Fibroblast of villous mesenchyme (primary cell): ENCODE measurements at places on chromosomes 2 and 18. TPM values are rescaled to one million over a fixed set of nuclear protein-coding genes. Genes with fewer than 3 reads are reported as not detected.

DNA sequence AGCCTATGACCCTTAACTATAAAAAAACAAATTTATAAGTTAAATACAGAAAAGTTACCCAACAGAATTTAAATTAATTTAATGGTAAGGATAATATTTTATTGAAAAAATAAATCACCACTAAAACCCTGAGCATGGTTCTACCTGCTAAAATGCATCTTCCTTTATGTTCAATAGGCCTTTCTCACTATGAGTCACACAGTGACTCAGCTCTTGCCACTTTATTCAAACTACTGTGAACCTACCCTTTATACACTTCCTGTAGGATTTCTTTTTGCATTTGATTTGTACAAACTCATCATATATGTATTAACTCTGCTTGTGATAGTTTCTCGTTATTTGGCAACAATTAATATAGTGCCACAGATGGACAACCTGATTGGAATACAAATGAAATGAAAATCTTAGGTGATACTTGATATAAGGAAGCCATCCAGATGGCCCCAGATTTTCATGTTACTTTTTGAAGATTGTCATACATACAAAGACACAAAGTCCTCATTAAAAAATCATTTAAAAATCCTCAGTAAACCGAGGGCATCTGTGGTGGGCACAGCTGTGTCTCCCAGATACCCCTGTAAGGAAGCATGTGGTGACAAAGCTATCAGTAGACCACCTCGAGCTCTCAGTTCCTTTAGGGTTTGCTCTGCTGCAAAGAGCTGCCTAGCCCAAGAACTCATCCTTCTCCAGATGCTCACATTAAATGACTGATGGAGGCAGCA is 55.2 kb upstream of the COBLL1 start:
- peak; percentile 68 for DNase-seq

- no peak for DNase-seq
Observed at GRCh38 chr18:66727991-66728390, 124.1 kb upstream of the CDH19 start.

GRCh38 chr2:23495661-23496114 is 110.7 kb downstream of the KLHL29 start:
- no peak for DNase-seq

DNA sequence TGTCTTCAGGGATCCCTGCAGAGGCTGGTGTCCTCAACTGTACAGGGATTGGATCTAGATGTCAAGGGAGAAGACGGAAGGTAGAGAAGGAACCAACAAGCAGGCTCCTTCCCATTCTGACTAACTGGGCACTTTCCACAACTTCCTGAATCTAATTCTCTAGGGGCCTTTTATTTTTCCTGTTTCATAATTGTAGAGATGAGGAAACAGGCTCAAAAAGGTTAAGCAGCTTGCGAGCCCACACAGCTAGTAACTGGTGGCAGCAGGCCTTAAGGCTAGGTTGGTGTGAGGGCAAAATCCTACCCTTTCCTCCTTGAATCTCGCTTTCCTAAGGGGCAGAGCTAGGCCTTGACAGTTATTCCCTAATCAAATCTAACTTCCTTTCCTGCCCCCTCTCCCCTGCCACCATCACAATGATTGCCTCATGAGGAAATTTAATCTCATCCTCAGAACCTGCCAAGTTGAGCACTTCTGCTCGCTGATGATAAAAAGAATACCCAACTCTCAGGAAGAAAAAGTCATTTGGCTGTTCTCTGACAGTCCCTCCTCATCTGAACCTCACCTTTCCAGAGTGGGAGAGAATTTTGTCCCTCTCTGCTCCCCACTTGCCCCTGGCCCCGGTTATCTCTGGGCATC is 35.7 kb upstream of the POLE4 start:
- peak; percentile 36 for DNase-seq

GRCh38 chr2:205902041-205902899 is 183.7 kb downstream of the INO80D start:
- peak; percentile 23 for DNase-seq

GRCh38 chr2:230895536-230896345 is 29.3 kb downstream of the GPR55 start:
- no peak for DNase-seq

DNA sequence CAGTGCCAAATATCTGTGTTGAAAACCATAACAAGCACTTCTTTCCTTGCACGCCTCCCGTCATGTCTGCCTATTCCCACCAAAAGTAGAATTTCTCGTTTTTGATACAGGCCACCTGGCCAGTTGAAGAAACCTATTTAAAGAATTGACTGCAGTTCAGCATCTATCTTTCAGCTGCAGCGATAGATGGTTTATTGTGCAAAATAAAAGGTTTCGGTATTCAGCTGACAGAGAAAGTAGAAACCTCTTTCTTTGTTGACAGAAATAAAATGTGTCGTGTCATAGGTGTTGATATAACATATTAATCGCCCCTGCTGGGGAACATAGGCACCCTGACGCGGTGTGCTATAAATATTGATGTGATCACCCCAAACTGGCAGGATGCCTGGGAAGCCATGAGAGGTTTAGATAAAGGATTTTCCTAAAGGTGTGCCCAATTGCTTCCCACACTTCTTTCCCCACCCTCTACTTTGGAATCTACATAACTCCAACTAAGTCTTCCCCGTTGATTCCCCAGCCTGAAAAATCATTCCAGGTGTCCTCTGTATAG is 570.4 kb downstream of the CCDC85A start:
- DNase-seq = no peak

DNA sequence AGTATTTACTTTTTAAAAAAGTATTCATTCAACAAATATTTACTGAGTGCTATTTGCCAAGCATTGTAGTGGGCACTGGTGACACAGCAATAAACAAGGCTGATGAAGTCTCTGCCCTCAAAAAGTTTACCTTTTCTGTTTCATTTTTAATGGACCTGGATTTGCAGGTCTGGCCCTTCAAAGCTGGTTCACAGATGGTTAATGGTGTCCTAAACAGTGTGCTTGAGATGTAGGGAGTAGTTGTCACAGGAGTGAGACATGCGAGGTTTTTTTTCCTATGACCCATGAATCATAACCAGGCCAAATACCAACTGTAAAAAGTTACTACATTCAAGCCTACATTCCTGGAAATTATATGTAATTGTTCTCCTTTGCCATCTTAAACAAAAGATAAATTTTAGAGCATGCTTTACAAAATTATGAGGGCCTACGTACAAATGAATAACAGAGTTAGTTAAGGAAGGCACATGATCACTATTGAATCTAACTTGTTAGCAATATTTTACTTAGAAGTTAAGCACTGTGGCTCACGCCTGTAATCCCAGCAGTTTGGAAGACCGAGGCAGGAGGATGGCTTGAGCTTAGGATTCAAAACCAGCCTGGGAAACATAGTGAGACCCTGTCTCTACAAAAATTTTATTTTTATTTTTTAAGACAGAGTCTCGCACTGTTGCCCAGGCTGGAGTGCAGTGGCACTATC is 223.9 kb downstream of the MBD5 start:
- peak; percentile 41 for DNase-seq

- DNase-seq = no peak
Observed at GRCh38 chr18:68298330-68298729, 416.6 kb downstream of the TMX3 start.

GRCh38 chr2:105406221-105406620 is 7.4 kb upstream of the FHL2 start:
- peak; percentile 43 for DNase-seq

GRCh38 chr18:74582642-74583041 is 15.0 kb upstream of the ZNF407 start:
- no peak for DNase-seq

DNA sequence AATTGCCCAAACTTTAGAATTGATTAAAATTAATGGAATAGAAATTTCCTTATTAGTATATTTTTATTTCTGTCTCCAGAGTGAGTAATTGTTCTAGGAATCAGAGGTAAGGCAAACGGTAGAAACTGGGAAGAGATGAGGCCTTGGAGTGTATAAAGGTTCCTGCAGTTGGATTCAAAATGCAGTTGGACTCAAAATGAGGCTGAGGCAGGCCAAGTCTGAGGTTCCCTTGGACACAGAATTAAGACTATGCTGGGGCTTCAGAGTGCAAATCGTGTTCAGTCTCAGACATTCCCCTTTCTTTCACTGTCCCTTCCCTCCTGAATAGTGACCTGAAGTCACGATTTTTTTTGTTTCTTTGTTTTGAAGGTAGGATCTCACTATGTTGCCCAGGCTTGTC is 746.9 kb upstream of the NRXN1 start:
- no peak for DNase-seq

GRCh38 chr2:98730707-98731040 is 258 bp downstream of the MGAT4A start:
- no peak for DNase-seq

GRCh38 chr2:8222979-8223694 is 458.7 kb upstream of the ID2 start:
- no peak for DNase-seq

- DNase-seq = no peak
Observed at GRCh38 chr2:72004976-72005375, 142.7 kb downstream of the CYP26B1 start.

- no peak for DNase-seq
Observed at GRCh38 chr2:41197781-41198180, 745.9 kb upstream of the SLC8A1 start.

DNA sequence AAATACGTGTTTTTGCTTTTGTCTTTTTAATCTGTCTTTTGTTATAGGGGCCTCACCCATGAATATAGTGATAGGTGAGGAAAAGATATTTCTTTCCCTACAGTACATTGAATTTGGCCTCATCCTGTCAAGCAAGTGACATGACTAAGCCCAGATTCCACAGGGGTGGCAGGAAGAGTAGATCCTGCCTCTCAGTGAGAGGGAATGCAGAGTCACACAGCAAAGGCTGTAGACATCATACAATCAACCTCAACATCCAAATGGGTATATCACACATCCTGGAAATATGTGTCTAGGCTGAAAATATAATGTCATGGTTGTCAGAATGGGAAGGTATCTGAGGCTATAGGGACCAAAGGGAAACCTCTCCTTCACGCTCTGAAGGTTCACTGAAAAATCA is 269.6 kb downstream of the CDH20 start:
- DNase-seq = no peak

- DNase-seq = peak; percentile 76
Observed at GRCh38 chr18:59988098-59988706, 88.4 kb downstream of the PMAIP1 start.

DNA sequence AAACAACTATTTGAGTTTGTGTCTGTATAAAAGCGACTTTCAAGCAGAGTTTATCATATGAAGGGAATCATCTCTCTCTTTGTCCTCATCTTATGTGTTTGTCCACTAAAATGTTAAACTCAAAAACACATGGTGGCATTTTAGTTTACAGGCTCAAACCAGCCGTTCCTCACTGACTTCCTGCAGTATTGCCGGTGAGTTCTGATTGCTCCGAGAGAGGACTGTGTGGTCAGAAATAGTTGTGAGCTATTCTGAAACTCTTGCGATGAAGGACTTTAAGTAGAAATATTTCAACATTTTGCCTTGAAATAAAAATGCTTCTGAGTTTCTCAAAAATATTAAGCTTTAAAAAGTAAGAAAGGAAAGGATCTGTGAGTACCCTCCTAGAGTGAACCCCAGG is 163.2 kb upstream of the CAVIN2 start:
- no peak for DNase-seq

GRCh38 chr2:192932376-192932775 is 737.6 kb upstream of the TMEFF2 start:
- DNase-seq = no peak

DNA sequence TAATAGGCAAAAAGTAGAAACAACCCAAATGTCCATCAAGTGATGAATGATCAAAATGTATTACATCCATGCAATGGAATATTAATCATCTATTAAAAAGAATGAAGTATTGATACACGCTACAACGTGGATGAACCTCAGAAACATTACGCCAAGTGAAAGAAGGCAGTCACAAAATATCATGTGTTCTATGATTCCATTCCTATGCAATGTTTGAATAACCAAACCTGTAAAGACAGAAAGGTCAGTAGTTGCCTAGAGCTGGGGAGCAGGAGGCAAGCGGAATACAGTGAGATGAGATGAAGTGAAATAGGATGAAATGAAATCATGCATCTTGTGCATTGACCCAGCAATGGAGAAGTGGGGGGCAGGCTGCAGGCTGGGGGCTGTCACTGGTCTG is 17.9 kb upstream of the COL6A3 start:
- peak; percentile 58 for DNase-seq

DNA sequence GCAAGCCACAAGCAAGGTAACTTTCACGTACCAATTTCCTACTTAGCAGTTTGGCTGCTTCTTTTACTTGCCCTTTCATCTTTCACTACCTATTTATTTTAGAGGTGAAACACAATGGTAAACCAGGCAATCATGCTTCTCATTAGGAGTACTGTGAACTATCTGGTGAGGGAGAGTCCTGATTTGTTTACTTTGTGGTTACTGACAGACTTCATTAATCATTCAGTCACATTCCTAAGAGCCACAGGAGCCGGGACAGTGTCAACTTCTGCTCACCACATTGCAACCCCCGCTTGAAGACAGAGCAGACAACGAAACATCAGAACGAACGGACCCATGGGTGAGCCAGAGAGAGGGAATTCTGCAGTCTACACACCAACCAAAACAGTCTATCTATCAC is 28.8 kb downstream of the TUBB6 start:
- DNase-seq = peak; percentile 50

GRCh38 chr2:120251880-120252224 is 800 bp upstream of the RALB start:
- no peak for DNase-seq

DNA sequence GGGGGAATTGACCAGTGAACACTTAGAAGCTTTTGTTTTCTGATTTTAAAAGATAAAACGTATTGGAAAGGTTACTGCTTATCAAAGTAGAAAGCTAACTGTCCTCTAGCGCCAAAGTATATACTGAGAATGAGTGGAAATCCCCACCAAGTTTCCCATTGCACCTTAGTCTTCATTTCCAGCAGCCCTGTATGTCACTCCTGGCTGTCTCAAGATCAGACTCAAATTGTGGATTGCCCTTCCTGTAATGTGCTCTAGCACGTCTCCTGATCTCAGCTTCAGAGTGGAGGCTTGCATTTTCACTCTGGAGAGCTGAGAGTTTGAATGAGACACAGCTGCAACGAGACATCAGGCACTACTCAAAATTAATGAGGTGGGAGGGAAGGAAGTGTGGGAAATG is 26.6 kb downstream of the MFF start:
- DNase-seq = no peak

GRCh38 chr18:22838639-22839277 is 94.4 kb upstream of the RBBP8 start:
- DNase-seq = no peak

- no peak for DNase-seq
Observed at GRCh38 chr2:176525086-176525485, 255.8 kb downstream of the MTX2 start.

- no peak for DNase-seq
Observed at GRCh38 chr2:45340318-45340717, 270.7 kb downstream of the SRBD1 start.

The TRPM8 gene
- not detected in 2 replicates for total RNA-seq

The HMSD gene
- total RNA-seq = 1.3 TPM in 2 replicates

The IL1R2 gene
- 0.32 TPM in 1 of 2 replicates, not detected in the other for total RNA-seq

The RIF1 gene
- 43.8 and 51.0 TPM in 2 replicates for total RNA-seq

The LRATD1 gene
- total RNA-seq = 0.97 and 1.7 TPM in 2 replicates

The UGT1A5 gene
- not detected in 2 replicates for total RNA-seq

The MC2R gene
- not detected in 2 replicates for total RNA-seq

The TUBA3D gene
- total RNA-seq = not detected in 2 replicates

The SIGLEC15 gene
- total RNA-seq = 0.43 and 0.97 TPM in 2 replicates

The RFX8 gene
- total RNA-seq = 0.97 and 1.7 TPM in 2 replicates

The MBOAT2 gene
- 33.5 and 72.5 TPM in 2 replicates for total RNA-seq

The TEX44 gene
- total RNA-seq = not detected in 2 replicates

The NEU2 gene
- not detected in 2 replicates for total RNA-seq

The PRSS56 gene
- not detected in 2 replicates for total RNA-seq

The POTEC gene
- total RNA-seq = under 0.01 TPM in 1 of 2 replicates, not detected in the other
